ENCODE measurements at places on chromosomes 16 and 17. TPM values are rescaled to one million over a fixed set of nuclear protein-coding genes. Genes with fewer than 3 reads are reported as not detected.

The MAPT gene
- total RNA-seq = 2.5 TPM

The PSMC3IP gene
- 1.6 TPM for total RNA-seq

- peak; percentile 83 for DNase-seq
Measured at GRCh38 chr17:44385287-44386181, 3.9 kb downstream of the ITGA2B start.

DNA sequence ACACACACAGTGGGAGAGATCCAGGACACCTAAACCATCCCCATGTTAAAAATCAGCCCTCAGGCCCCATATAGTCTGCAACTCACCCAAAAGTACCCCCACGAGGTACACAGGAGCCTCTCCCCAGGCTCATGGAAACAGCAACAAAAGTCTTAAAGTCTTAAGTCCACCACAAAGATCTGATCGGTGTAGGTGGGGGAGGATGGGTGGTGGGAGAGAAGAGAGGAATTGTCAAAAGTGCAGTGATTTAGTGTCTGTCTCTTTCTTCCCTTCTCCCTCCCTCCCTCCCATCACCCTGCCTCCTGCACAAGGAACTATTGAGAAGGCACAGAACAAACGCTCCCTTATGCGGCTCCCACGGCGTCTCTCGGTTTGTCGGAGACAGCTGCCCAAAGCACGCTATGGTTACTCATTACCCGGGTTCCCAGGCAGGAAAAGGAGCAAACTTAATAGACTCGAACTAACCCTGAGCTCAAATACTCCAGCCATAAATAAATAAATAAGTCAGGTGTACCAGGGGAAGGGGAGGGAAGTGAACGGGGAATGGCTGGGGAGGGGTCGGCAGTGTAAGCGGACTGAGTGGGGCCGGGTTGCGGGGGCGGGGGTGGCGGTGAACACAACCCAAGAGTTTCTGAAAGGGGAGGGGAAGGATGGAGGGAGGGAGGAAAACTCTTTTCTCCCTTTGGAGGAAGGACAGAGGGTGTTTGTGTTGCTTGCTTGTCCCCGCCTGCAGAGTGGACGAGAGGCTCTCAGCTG is 477.4 kb downstream of the SLC39A11 start:
- peak; percentile 79 for DNase-seq

- no peak for DNase-seq
Measured at GRCh38 chr17:9185142-9185541, 163.8 kb downstream of the NTN1 start.

DNA sequence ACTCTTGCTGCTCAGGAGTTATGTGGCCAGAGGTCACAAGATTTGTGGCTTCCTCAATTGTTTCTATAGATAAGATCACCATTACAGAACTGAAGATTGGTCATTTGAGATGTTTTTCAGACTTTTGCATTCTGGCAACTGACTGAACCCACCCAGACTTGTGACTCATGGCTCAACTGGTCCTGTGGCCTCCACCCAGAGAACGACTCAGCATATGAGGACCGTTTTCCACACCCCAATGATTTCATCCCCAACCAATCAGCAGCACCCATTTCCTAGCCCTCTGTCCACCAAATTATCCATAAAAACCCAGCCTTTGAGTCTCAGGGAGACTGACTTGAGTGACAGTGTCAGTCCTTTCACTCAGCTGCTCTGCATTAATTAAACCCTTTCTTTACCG is 143.2 kb upstream of the ASIC2 start:
- DNase-seq = no peak

DNA sequence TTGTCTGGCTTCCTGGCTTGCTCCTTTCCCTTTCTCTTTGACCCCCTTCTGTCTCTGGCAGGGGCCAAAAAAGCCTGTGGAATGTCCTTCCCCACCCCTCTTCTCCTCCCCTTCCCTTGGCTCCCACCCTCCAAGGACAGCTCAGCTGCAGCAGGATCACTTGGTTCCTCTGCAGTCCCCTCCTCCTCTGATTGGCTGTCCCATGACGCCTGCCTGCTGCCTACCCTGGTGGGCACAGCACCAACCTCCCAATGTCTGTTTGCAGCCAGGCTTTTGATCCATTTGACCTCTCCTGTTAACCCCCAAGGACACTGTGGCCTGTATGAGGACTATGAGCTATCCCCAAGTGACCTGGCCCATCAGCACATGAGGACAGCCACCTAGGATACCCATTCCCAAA is 14.8 kb upstream of the MTMR4 start:
- DNase-seq = no peak

DNA sequence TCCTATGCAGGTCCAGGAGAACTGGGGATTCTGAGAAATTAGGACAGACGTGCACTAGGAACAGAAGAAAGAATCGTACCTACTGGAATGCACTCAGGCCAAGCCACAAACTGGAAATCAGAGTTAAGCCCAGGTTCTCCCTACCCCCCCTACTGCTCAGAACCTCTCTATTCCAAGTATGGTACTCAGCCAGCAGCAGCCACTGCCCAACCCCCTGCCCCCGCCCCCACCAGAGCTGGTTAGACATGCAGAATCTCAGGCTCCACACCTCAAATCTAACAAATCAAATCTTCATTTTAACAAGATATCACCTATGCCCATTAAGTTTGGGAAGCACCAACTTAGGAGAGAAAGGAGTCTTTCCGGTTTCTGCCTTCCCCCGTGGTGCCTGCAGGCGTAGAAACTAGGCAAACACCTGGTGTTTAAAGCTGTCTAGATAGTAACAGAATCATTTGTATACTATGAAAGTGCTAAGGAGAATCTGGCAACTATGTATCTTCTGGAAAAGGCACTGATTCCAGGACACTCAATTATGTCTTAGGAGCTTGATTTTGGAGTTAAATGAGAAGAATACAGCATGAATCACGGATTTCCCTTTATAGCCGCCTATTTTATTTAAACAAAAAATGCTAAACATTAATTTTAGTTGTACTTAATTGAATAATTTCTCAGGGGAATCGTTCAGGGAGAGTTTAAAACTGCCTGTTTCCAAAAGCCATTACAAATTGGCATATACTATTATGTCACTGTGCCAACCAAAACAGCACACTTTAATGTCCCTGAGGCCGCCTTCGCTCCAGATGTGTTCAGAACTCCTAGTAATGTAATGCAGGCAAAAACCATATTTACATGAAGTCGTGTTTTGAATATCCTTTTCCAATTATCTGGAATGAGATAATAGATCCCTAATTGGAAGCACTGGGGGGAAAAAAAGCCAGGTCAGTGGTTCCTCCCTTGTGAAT is 166.5 kb downstream of the STX8 start:
- no peak for DNase-seq

DNA sequence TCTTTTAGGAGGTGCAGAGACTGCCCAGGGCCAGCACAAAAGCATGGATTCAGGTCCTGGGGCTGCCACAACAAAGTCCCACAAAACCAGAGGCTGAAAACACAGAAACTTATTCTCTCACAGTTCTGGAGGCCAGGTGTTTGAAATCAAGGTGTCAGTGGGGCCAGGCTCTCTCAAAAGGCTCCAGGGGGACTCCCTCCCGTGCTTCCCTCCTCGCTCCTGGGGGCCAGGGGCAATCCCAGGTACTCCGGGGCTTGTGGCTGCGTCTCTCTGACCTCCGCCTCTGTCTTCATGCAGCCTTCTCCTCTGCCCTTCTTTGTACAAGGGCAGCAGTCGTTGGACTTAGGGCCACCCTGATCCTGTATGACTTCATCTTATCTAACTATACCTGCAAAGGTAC is 8.3 kb upstream of the RBFOX3 start:
- no peak for DNase-seq

- DNase-seq = no peak
Measured at GRCh38 chr17:39151943-39152818, 744 bp upstream of the PLXDC1 start.

- DNase-seq = no peak
Measured at GRCh38 chr17:47735536-47736011, 2.5 kb downstream of the TBX21 start.

DNA sequence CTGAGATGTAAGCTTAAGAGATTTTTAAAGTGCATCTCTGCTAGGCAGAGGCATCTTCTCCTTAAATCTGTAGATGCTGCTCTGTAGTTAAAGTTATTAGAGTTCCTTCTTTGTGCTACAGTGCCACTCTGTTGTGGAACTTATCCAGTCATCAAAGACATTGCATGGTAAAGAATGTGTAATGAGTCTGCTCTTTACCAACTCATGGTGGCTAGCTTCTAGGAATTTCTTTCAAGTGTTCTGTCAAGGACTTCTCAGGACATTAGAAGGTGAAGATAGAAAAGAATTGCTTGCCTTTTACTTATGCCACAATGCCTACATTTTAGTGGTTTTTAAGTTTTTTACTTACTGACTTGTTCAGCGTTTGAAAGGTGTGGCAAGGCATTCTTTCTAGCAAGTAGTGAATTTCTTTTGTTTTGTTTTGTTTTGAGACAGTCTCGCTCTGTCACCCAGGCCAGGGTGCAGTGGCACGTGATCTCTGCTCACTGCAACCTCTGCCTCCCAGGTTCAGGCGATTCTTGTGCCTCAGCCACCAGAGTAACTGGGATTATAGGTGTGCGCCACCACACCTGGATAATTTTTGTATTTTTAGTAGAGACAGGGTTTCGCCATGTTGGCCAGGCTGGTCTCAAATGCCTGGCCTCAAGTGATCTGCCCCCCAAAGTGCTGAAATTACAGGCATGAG is 20.3 kb upstream of the ARL2BP start:
- no peak for DNase-seq

GRCh38 chr17:2453866-2454265 is 53.0 kb upstream of the MNT start:
- DNase-seq = no peak

GRCh38 chr16:10870137-10870776 is 6.7 kb upstream of the CIITA start:
- no peak for DNase-seq

DNA sequence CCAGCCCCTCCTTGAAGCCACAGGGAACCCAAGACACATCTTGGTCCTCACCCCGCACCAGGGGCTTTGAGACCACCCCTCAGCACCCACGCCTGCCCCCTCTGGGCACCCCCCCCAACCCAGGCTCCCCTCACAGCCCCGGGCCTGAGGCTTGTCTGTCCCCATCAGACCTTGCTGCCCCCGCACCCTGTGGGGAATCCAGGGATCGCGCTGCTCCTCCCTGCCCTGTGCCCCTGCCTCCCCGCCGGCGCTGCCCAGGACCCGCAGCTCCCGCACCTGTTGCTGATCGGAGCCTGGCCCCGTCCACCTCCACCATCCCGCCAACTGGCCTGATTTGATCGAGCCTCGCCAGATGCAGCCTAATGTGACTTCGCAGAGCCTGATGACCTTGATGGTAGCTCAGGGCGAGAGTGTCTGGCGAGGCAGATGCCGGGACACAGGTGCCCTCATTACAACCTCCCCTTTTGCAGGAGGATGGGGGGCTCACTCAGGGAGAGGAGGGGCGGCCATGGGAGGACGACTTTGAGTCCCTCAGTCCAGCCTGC is 29.0 kb downstream of the SLC25A10 start:
- no peak for DNase-seq

DNA sequence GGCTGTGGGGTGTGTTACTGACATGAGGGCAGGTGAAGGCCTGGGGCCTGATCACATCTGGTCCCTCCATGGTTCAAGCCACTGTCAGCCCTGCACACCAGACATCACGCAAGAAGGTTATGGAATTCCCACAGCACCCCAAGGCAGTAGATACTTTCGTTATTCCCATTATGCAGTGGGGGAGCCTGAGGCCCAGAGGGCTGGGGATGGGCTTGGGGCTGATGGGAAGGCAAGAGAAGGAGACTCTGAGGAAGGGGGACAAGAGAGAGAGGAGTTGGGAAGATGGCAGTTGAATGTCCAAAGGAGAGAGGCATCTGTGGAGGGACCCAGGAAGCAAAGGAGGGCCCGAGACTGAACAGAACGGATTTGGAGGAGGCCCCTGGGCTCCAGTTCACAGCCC is 34.7 kb downstream of the TRPV2 start:
- DNase-seq = no peak

The SLC6A2 gene
- 0.31 TPM for total RNA-seq

The SLFN12L gene
- total RNA-seq = 2.0 TPM

DNA sequence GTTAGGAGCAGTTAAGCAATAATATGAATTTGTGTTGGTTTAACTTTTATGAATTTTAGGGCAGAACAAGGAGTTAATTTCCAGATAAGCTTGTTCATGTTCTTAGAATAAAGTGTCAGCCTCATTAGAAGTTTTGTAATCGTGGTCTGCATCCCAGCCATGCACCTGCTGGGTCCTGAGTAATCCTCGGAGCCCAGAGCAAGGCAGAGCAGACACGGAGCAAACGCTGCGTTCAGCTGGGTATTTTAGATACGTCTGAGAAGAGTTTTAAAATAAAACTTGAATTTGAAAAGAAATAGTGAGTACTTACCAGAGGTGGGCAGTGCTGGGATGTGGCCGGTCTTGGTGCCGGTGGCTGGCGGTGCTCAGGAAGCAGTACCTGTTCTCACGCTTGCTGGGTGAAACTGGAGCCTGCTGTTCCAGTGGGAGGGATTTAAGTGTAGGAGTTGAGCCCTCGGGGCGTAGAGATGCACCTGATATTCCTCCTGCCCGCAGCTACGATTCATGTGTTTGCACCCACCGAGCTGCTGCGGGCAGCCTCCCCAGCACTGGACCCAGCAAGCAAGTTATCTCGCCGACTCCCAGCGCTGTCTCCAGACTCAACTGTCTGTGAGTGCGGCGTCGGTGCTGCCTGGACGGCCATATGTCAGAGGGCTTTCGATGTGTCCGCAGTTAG is at the start of gene ZNF750:
ZNF750 (minus strand) TSS at position 406 of the 676 bp plus-strand sequence. CDS start 7,568 bp downstream, outside the sequence.
- no peak for DNase-seq

DNA sequence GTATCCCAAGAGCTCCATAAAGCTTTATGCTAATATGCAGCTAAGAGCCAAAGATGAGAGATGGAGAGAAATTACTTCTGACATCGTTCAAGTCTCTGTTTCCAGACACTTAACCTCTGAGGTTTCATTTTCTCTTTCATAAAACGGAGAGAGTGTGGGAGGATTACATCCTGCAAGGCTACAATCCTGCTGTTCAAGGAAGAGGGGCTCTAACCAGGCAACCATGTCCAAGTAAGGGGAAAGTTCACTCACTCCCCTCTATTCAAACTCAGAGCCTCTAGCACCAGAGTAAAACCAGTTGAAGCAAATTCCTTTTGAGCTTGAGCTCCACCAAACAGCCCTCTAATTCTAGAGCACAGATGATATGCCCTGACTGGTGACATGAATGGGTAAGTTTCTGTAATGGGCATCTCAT is 397.4 kb downstream of the NPIPA8 start:
- DNase-seq = no peak

The PRR15L gene
- 237 TPM for total RNA-seq

DNA sequence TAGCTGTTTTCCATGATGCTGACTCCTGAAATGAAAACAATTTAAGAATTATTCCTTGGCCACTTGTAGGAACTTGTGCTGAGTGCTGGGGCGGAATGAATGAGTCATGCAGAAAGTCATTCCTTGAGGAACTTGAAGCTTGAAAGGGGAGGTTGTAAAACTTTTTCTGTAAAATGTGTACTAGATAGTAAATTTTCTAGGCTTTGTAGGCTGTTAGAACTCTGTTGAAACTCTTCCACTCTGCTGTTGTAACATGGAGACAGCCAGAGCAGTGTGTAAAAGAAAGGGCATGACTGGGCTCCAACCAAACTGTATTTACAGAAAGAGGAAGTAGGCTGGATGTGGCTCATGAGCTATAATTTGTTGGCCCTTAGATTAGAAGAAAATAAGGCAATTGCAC is 46.1 kb downstream of the ABCA8 start:
- no peak for DNase-seq

GRCh38 chr16:77692612-77693011 is 29.7 kb upstream of the NUDT7 start:
- DNase-seq = no peak

The UBE2Z gene
- total RNA-seq = 65.8 TPM

Measured in left colon (tissue), 2 donors.